T-cell (primary cell): ENCODE measurements at places on chromosomes 7 and 10.

DNA sequence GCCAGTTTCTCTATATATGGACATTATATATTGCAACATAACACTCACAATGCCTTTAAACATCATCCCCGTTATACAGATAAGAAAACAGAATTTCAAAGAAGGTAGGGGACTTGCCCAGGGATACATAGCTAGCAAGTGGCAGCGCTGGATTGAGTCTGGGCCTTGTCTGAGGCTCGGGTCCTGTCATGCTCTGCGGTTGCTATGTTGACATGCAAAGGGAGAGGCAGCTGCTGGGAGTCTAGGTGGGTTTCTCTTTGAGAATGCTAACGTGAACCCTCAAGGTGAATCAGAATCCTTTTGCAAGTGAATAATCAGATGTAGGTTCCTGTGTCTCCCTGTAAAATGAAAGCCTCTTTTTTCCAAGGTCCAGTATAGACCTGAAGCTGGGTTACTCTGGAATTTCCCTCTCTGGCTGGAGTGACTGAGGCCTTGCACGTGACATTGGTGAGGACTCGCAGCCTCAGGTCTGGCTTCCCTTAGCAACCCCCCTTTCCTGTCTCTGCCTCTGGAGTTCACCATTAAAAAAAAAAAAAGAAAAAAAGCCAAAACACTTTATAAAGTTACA, 38.9 kb downstream of the TCF7L2 start:
- no peak for DNase-seq

DNA sequence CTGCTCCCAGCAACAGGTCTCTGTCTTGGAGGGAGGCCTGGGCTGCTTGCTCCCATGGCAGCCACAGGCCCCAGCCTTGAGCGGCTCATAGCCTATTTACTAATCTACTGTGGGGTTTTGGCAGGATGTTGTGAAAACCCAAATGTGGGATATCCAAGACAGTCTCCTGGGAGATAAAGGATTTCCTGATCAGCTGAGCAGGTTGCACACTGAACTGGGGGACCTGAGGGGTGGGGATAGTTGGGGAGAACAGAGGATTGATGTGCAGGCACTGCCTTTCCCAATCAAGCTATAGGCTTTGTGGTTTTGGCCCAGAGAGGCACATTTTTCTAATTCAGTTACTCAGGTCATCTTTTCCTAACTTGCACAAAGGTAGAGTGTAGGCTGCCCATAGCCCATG, 92.6 kb downstream of the SH2D4B start:
- no peak for DNase-seq

- DNase-seq: no peak
These were observed 15.7 kb upstream of the STN1 start for GRCh38 chr10:103933557-103934121.

DNA sequence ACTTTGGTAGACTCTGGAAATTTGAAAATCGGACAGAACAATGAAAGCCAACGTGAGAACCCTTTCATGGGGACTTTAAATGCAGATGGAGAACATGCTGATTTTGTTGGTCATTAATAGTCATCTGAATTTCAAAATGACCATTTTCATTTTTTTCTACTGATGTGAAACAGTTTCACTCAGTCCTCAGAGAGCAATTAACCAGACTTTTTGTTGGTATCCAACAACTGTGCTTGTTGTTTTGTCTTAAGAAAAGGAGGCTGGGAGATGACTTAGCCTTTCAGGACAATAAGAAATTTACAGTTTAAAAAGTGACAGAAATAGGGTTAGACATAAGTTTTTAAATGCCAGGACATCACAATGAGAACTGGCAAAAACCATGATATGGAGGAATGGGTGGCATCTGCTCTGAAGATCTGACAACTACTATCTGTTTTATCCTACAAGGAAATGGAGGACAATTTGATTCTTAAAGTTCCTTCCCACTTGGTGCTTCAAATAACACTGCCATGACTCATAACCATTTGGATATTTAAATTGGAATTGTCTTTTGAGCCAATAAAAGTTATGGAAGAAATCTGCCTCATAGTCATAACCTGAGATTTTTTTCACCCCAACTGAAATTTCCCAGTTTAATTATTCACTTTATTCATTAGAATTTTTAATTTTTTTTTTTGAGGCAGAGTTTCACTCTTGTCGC, 87.2 kb upstream of the HPS1 start:
- no peak for DNase-seq

- no peak for DNase-seq
These were observed 120.2 kb upstream of the RAB18 start for GRCh38 chr10:27383595-27384542.

DNA sequence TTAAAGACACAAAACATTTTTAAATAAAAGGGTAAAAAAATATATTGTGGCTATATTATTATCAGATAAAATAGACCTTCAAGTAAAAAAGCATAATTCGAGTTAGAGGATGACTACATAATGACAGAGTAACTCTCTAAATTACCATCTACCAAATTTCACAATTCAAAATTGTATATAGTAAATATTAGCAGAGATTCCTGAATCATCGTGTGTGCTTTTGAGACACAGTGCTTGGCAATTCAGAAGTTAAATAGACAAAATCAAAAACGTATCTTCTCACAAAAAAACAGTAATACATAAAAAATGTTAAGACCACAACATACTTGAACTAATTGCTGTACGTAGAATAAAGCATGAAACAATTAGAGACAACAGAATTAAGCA, 110.4 kb downstream of the AHR start:
- no peak for DNase-seq

- DNase-seq: no peak
These were observed 27.7 kb upstream of the VAX1 start for GRCh38 chr10:117165538-117166417.

GRCh38 chr7:45053401-45053800, 35.4 kb downstream of the NACAD start:
- no peak for DNase-seq

DNA sequence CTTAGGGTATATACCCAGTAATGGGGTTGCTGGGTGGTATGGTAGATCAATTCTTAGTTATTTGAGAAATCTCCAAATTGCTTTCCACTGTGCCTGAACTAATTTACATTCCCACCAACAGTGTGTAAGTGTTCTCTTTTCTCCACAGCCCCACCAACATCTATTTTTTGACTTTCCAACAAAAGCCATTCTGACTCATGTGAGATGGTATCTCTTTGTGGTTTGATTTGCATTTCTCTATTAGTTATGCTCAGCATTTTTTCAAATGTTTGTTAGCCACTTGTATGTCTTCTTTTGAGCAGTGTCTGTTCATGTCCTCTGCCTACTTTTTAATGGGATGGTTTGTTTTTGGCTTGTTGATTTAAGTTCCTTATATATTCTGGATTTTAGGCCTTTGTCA, 66.4 kb downstream of the MGAM2 start:
- DNase-seq: no peak

- DNase-seq: peak; percentile 64
These were observed 78.5 kb downstream of the LHPP start for GRCh38 chr10:124539935-124540641.

- DNase-seq: no peak
These were observed 1434.0 kb upstream of the LRRTM3 start for GRCh38 chr10:65491799-65492198.

GRCh38 chr10:105010411-105011121, 369.5 kb downstream of the SORCS3 start:
- no peak for DNase-seq

DNA sequence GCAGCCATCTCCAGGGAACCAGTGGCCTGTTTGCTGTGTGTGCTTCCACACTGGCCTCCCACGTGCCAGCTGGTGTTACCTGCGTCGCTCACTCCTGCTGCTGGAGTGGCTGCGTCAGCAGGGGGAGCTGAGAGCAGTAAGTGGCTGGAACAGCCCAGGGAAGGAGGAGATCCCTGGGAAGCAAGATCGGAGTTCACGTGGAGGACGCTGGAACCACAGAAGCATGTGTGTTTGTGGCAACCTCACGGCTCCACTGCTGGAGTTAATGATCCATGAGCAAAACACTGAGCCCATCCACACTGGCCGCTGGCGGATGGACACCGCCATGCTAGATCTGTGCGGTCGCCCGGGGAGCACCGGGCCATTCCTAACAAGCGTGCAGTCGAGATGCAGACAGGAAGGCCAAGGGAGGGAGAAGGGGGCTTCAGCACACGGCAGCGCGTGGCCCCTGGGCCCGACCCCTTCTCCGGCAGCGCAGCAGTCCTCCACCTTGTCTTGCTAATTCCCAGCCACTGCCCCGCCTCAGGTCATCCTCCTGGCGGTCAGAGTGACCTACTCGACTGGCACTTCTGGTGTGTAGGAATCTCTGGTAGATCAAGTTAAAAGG, 68.5 kb upstream of the EEPD1 start:
- DNase-seq: no peak

GRCh38 chr10:101693651-101693977, 1.4 kb downstream of the FBXW4 start:
- no peak for DNase-seq

GRCh38 chr7:106779877-106780276, 85.2 kb upstream of the PIK3CG start:
- no peak for DNase-seq

GRCh38 chr10:77861366-77861765, 65.2 kb downstream of the DLG5 start:
- no peak for DNase-seq
